ENCODE measurements at places on chromosomes 4 and X.

GRCh38 chr4:612052-612748 lies 13.2 kb upstream of the PDE6B start:
- no peak for DNase-seq

DNA sequence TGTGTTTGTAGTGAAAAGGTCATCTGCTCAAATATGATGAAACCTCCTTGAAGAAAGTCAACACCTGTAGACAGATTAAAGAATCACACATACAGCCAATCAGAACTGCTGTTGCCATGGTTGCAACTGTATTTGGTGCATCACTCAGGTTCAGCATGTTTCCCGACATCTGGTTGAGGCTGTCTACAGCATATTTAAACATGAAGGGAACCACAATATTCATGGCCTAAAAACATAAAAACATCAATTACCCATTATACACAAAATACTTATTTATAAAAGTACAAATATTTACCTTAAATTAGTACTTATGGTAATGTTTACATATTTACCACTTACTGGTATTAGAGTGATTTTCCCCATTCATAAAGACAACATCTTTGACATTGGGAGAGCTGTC lies 79.7 kb downstream of the ABCB7 start:
- DNase-seq = no peak

DNA sequence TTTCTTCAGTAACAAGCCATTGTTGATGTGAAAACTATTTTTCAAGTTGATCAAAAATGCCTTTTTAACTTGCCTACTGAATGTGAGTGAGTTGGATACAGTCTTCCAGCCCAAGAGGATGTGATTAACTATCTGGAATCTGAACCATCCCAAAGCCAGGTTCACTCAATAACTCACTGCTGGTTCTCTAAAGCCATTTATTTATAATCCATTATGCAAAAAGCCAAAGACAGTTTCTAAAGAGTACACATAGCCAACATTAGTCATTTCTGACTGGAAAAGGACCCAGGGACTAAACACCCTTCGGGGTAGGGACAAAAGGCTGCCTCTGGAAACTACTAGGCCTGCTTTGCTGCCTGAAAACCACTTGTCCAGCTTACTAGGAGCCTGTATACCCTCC lies 109.6 kb downstream of the SHROOM4 start:
- no peak for DNase-seq

- no peak for DNase-seq
Measured at GRCh38 chr4:48710446-48711209, 69.5 kb downstream of the FRYL start.

DNA sequence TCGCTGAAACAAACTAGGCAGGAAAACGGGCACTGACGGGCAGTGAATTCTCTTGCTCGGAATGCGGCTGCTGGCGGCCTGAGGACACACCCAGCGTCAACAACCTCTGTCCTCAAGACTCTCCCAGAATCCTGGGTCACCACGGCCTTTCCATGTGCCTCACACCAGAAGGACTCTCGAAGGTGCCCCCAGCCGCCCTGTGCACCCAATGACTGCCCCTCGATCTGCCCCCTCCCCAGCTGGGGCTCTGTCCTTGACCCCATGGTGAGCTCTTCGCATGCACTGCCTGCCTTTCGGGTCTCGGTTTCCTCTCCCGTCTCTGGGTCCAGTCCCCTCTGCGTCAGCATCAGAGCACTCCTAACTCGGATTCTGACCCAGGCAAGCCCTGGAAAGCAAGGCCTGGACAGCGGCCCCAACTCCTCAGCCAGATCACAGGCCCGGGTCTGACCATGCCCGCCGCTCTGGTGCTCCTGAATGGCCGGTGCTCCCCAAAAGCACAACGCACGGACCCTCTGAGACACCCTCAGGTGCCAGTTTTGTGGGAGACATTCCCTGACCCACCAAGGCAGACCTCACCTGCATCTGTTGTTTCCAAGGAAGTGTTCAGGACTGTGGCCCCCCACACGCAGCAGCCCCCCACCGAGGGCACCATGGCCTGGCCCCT lies 56.0 kb downstream of the ACOX3 start:
- no peak for DNase-seq

DNA sequence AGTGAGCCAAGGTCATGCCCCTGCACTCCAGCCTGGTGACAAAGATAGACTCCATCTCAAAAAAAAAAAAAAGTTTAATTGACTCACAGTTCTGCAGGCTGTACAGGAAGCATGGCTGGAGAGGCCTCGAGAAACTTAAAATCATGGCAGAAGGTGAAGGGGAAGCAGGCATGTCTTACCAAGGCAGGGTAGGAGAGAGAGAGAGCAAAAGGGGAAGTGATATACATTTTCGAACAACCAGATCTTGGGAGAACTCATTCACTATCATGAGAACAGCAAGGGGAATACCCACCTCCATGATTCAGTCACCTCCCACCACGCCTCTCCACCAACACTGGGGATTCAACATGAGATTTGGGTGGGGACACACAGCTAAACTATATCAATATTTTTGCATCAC lies 315.2 kb upstream of the HTR2C start:
- no peak for DNase-seq

DNA sequence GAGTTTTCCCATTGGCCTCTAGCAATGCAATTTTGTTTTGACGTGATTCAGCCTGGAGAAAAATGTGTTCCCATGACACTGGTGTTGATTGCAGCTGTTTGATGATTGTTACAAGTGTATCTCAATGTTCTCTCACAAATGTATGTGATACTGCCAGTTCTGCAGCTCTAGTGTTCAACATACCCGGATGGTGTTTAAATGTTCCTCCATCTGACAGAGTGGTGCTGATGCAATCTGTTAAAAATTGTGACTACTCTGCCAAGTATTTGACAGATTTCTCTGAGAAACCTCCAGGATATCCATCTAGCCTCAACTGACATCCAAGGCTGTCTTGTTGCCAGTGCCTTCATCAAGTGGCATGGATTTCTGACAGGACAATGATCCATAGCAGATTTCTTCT lies 657.2 kb upstream of the DIAPH2 start:
- DNase-seq = no peak

DNA sequence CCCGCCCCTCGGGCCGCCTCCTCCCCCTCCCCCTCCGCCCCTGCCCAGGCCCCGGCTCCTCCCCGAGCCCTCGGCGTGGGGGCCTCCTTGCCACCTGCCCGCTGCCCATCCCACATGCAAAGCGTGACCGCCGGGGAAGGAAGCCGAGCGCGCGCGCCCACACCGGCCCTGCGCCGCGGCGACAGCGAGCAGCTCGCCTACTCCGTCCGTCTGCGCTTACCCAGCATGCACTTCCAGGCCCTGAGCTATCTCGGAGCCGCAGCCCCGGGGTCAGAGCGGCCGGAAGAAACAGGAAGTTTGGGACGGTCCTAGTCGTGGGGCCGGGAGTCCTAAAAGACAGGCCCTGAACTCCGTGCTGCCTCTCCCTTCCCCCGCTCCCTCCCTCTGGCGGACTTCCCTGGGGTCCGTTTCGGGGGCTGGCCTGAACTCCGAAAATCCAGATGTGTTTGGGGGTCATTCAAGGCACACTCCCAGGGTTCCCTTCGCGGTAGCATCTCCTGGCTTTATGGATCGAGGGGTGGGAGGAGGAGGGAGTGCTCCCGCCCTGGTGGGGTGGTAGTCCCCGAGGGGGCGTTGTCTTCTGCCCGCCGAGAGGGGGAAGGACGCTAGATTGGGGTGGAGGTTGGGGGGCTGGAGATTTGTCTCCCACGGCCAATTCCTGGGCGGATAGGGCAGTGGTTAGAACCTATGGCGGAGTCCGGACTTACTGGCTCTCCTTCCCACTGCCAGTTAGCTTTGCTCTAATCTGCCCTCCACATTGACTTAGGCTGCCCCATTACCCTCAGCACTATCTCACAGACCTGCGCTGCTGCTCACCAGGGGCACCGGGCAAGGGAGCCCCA lies 25.0 kb upstream of the BCORL1 start:
- no peak for DNase-seq

GRCh38 chrX:101191217-101191750 lies 28.3 kb upstream of the DRP2 start:
- no peak for DNase-seq

DNA sequence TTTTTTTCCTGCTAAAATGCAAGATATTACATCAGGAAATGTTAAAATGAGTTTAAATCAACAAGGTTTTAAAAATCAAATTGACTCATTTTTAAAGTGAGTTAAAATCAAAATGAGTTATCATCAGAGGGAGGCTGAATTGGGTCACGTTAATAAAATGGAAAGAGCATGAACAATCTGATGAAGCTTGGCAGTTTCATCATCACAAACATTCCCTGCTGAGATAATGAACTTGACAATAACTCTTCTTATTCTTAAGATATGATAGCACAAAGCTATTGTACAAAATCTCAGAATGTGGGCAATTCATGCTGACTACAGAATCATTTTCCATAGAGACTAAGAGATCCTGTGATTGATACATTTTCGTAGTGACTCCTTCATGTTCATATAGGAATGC lies 1086.7 kb downstream of the STIM2 start:
- DNase-seq = no peak

- no peak for DNase-seq
Measured at GRCh38 chrX:44871114-44871645, 1.8 kb upstream of the KDM6A start.

DNA sequence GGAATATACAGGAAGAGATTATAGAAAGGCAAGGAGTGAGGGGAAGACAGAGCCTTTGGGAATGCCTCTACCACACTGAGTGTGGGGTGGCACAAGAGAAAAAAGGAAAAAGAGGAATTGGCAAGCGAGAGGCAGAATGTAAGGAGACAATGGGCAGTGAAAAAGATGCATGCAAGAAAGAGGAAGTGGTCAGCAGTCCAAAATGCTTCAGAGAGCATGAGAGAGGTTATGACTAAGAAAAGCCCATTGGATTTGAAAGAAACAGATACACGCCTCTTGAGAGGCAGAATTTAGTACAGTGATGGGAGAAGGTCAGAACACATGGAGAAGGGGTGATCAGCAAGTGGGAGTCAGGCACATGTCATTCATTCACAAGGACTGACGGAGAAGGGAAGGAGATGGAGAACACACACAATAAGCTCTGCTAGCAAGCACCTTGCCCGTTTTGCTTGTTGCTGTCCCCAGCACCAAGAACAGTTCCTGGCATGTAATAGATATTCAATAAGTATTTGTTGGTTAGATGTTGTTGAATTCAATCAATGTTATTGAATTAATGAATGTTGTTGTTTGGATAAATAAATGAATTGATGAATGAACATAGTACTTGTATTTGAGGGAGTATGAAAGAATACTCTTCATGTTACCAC lies 6.3 kb downstream of the DCHS2 start:
- no peak for DNase-seq

DNA sequence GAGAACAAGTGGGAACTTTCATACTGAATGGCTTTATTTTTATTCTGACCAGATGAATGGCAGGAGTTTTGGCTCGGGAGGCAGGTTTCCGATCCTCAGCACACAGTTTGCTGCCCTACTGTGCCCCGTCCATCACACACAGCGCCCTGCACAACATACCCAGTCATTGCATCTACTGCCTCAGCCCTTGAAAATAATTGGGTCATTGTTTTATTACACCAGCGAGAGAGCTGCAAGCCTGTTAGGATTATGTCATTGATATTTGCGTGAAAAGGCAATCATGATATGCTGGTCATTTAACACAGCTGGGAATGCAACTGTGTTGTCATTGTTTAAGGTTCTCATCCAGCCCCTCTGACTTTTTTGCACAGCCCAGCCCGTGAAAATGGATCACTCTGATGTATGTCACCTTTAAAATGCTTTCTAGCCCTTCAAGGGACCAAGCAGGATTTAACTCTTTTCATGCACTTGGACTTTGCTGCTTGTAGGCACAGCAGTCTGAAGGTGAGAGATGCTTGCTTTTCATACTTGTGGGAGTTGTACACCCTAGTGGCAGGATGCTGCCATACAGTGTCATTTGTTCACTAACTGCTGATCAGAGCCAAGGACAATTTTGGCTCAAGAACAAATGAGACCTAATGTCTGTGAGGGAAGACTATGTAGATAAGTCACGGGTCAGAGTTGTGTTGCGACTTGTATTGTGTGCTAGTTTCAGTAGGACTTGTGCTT lies 62.3 kb downstream of the RTL9 start:
- DNase-seq = no peak

- no peak for DNase-seq
Measured at GRCh38 chr4:17066236-17066635, 167.8 kb upstream of the LDB2 start.

DNA sequence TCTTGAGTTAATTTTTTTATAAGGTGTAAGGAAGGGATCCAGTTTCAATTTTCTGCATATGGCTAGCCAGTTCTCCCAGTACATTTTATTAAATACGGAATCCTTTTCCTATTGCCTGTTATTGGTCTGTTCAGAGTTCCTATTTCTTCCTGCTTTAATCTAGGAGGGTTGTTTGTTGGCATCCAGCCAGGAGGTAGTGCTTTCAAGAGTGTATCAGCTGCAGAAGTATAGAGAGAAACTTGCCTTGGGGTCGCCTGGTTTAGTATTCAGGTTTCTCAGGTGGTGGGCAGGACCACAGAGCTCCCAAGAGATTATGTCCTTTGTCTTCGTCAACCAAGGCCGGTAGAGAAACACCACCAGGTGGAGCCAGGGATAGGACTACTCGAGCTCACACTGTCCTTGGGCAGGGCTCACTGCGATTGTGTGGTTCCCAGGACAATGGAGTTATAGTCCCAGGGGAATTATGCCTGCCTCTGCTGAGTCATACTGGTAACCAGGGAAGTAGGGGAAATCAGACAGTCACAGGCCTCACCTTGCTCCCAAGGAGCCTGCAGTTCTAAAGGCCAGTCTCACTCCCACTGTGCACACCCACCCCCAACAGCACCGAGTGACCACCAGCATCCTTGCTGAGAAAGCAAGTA lies 168.1 kb downstream of the VSIG4 start:
- DNase-seq = no peak

DNA sequence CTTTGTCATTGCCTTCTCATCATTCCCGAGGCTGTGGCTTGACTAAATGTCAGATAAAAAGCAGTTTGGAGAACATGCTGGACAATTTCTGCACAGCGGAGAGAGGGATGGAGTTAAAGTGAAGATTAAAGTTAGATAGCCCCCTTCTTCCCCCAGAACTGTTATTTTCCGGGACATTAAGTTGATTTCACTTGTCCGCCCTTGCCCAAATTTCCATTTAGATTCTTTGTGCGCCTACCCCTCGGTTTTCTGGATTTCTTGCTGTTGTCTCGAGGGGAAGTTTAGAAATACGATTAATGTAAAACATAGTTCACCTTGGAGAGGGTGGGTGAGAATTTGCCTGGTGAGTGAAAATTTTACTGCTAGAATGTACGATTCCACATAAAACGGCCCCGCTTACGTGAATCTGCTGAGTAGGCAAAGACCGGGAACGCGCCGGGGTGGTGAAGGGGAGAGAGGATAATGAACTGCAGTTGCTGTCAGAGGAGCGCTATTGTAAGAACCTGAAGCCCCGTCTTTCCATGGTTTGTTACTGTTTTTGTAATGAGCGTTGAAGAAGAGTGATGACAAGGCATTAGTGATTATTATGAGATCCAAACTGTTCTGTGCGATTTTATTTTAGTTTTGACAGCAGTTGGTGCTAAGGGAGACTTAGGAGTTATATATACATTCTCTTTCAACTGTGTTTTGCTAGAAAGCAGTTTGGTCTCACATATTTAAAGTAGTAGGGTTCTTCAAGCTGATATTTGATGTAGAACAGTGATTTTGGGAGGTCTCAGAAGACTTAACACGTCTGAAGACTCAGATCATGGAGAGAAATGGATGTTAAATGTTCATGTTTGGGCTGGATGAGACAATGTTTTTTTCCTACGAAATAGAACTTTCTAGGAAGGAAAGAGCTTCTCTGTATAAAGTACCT lies 73.0 kb downstream of the AFF1 start:
- no peak for DNase-seq

Measured in GM04503 (cell line).